NCI-H774 (cell line): ENCODE measurements at places on chromosomes 3 and 15.
A peak's percentile ranks its signal among the peaks of the same experiment; 100 is the strongest.

GRCh38 chr15:33810806-33811205 lies 157.5 kb upstream of the CHRM5 start:
- DNase-seq: no peak

DNA sequence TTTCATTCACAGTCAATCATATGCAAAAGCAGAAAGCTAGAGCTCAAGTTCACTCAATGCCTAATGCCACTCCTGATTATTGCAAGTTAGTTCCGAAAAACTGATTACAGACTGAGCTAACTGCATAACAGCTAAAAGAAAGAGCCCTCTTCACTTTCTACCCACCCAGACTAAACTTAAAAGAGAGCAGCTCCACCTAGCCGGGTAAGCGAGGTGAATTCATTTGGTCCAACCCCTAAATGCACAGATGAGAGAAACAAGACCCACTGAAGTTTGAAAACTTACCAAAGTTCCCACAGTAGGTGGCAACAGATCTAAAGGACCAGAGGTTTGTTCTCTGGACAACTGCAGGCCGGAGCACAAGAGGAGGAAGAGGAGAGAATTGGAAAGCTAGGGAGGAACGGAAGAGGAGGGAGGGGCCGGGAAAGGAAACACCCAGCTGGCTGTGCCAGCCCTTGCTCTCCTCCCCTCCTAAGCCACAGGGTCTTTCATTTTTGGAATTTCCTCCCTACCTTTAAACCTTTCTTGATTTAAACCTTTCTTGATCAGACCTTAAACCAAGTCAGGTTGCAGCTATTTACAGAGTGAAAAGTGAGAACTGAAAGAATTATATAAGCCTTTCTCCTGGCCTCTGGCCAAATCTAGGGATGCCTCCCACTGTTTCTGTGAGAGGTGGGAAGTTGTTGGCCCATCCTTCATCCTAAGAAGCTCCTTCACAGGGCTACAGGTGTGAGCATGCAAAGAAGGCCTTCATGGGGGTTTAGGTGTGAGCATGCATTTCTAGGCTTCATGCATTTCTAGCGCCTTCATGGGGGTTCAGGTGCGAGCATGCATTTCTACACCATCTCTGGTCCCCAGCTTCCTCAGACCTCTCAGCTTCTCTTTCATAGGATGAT lies 114.7 kb upstream of the LMOD3 start:
- DNase-seq: no peak

DNA sequence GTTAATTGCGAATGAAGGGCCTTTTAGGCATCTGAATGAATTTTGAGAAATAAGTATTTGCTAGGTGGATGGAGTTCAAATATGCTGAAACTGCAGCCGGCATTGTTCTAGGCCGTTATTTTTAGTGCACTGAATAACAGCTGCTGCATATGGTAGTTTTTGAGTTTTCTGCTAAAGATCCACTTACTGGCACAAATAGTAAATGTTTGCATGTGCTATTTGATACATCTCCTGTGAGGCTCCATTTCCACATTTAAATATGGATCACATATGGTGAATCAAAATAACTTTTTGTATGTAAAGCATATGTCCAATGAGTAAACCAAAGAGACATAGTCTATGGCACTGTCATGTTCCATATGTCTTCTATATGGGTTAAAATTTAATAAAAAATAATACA lies 56.7 kb upstream of the CNTN4 start:
- no peak for DNase-seq

- no peak for DNase-seq
Measured at GRCh38 chr3:43695863-43696262, 5.1 kb downstream of the ABHD5 start.

- no peak for DNase-seq
Measured at GRCh38 chr3:72145506-72146380, 360.8 kb upstream of the PROK2 start.

GRCh38 chr15:40075298-40076044 lies 33.2 kb downstream of the BMF start:
- peak; percentile 47 for DNase-seq

- no peak for DNase-seq
Measured at GRCh38 chr3:141955175-141955574, 78.7 kb downstream of the ATP1B3 start.

- no peak for DNase-seq
Measured at GRCh38 chr15:73944161-73945129, 18.2 kb downstream of the LOXL1 start.

DNA sequence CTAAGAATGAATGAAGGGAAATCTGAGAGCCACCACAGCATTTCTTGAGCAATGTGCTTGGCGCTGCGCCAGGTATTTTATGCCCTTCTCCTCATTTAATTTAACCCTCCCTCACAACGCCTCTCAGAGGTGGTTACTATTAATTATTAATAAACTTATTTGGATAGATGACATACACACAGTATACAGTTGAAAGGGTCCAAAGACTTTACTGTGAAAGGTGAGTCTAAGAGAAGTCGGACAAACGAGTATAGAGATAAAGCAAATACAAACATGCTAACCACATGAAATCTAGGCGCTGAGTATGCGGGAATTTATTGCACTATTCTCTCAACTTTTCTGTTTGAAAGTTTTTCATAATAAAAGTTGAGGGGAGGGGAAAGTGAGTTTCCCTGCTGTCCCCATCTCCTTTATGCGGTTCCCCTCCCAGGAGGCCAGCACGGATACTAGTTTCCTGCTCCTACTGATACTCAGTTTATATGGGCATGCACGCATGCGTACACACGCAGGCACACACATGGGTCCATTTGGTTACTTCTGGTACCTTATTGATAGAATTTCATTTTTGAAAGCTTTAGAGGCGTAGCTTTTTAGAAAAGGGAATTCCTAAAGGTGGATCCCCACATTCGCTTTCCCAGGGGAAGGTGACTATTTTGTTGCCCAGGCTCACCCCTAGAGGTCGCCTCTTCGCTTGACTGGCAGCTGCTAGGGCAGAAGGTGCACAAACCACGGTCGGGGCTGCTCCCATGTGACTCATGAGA lies 28.5 kb upstream of the KCTD6 start:
- DNase-seq: no peak

- DNase-seq: no peak
Measured at GRCh38 chr3:194177141-194177540, 41.2 kb downstream of the HES1 start.

- DNase-seq: no peak
Measured at GRCh38 chr3:108406063-108406660, 104.2 kb downstream of the MYH15 start.

GRCh38 chr15:83653639-83654378 lies at the start of gene ADAMTSL3:
ADAMTSL3 (plus strand) TSS chr15:83654123; CDS start chr15:83655762, 1,639 bp downstream.
- DNase-seq: no peak
